GM06990 (cell line): ENCODE measurements at places on chromosomes 3 and 15.

GRCh38 chr3:170324962-170325361, 32.6 kb upstream of the SKIL start:
- no peak for DNase-seq

DNA sequence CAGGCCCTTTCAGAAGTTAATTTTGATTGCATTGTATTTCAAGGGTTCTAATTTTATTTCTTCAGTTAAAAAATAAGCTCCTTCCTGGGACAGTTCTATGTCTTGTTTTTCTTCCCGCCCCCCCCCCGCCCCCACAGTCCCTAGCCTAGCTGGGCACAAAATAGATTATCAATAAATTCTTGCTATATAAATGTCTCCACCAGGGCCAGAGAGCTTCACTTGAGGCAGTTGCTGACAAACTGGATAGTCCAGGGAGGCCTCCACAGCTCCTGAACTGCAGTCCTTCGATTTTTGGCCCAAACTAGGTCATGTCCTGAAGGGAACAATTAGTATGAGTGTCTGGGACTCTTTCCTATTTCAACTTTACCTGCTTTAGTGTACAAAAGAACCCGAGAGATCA, 9.9 kb upstream of the CSPG5 start:
- DNase-seq = no peak

DNA sequence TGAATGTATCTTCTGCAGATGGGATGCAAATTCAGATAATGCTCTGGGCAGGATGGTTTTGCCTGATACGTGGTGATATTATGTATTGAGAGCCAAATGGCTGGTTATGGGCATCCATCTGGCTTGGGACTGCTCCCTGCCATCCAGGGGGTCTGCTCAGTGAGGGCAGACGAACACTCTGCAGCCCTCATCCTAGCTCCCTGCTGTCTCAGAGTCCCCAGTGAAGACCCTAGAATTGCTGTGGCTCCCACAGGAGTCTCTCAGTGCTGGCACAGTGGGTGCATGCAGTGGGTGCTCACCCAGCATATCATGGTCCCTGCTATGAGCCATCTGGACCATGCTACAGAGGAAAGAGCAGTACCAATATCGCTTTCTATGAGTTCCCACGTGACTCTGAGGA, 10.3 kb downstream of the CX3CR1 start:
- DNase-seq = no peak

DNA sequence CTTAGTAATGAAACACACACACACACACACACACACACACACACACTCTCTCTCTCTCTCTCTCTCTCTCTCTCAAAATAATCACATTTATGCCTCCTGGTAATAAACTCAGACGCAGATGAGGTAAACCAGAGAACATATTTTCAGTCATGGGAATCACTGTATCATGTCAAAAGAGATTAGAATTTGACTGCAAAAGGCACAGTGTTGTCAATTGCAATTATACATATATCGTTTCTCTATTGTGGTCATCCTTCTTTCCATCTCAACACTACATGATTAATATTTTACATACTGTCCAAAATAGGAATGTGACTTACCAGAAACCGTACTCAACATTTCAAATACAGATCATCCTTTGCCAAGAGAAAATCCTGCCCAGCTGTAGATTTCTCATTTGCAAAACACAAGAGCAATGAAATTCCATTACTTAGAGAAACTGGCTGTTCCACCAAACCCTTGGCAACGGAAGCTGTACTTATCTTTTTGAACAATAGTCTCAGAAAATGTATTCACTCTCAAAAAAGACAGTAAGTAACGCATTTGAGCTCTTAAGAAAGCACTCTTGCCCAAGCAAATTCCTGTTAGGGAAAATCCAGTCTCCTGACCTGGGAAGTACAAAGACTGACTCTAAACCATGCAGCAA, 24.3 kb downstream of the PDZRN3 start:
- no peak for DNase-seq

- no peak for DNase-seq
Observed at GRCh38 chr3:72371431-72371830, 476.8 kb downstream of the SHQ1 start.

- no peak for DNase-seq
Observed at GRCh38 chr15:84697236-84697990, 18.5 kb downstream of the SEC11A start.

GRCh38 chr3:31476209-31476608, 56.5 kb upstream of the STT3B start:
- no peak for DNase-seq

GRCh38 chr3:31106912-31107311, 212.5 kb upstream of the GADL1 start:
- DNase-seq = no peak

- no peak for DNase-seq
Observed at GRCh38 chr3:15273227-15273626, 59.2 kb downstream of the SH3BP5 start.

DNA sequence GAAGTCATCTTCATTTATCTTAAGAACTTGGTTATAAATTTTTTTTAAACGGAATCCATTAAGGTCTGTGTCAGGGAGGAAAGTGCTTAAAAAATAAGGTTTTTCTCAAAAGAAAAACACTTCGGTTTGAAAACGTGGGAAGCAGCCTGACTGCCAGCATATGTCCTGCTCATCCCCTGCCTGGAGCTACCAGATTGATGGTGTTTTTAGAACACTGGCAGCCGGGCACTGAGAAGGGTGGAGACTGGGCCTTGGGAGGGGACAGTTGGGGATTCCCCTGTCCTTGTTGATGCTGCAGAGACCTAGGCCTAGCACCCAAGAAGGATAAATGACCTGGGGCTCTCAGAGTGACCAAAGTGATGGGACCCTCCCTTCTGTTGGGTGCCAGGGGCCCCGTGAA, 296.9 kb downstream of the EPHB1 start:
- no peak for DNase-seq

DNA sequence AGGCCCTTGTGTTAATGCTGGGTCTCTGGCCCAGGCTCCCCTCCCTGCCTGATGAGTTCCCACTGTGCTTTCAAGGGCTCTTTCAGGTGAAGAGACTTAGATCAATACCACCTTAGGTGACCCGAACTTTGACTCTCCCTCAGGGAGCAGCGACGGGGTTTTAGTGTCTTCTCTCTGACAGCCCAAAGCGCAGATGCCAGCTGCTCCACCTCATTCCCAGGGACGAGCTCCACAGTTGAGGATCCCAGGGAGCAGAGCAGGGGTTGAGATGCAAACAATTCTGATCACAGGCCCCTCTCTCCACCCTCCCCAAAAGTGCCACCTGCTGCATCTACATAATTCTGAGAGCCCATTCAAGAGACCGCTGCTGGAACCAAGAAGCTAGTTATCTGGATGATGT, 265.1 kb downstream of the TJP1 start:
- no peak for DNase-seq

GRCh38 chr3:12415014-12415680, 69.1 kb upstream of the TSEN2 start:
- no peak for DNase-seq

GRCh38 chr3:134294302-134295280, 43.9 kb upstream of the RYK start:
- DNase-seq = peak; percentile 50
